Urinary bladder (tissue), 4 donors: ENCODE measurements at places on chromosomes 13 and 19. TPM values are rescaled to one million over a fixed set of nuclear protein-coding genes. Genes with fewer than 3 reads are reported as not detected.

The KIR2DL1 gene
- not detected for total RNA-seq

The ZNF708 gene
- total RNA-seq: 37.9 TPM

The SPRED3 gene
- 0.05 TPM for total RNA-seq

The ZNF441 gene
- 37.7 TPM for total RNA-seq

The MAMSTR gene
- total RNA-seq: 2.5 TPM

The MAB21L1 gene
- total RNA-seq: 3.2 TPM

The ZNF569 gene
- total RNA-seq: 14.8 TPM

The IGFL2 gene
- total RNA-seq: not detected

The NLRP12 gene
- total RNA-seq: 0.42 TPM

The LACC1 gene
- 9.4 TPM for total RNA-seq

The SPATA13 gene
- 13.6 TPM for total RNA-seq

The CACNG7 gene
- 0.26 TPM for total RNA-seq
